Kidney (tissue), 22 donors: ENCODE measurements at places on chromosomes 11 and 22.

DNA sequence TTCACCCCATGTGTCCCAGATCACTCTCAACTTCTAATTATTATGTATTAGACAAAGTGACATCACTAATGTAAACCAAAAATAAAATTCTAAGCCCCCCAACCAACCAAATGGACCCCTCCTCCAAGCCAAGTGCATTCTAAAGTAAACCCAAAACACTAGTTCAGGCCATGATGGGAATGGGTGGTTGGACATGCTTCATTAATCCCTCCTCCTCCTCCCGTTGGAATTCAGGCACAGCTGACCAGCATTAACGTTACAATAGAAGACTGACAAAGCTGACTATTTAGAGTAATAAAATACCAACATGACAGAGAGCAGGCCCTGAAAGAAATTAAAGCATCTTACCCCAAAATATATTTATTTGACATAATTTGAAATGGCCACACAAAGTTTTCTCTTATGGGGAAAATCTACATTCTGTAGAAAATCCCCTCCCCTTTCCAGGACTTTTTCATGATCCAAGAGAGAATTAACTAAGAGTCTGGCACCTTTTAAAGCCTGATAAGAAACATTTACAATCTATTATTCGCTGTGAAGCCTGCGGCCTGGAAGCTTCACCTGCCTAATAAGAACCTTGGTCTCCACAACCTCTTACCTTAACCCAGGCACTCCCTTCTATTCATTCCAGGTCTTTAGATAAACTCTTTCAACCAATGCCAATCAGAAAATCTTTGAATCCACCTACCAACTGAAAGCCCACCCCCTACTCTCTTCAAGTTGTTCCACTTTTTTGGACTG is 948.5 kb upstream of the CCDC90B start:
- DNase-seq: peak; percentile 61

DNA sequence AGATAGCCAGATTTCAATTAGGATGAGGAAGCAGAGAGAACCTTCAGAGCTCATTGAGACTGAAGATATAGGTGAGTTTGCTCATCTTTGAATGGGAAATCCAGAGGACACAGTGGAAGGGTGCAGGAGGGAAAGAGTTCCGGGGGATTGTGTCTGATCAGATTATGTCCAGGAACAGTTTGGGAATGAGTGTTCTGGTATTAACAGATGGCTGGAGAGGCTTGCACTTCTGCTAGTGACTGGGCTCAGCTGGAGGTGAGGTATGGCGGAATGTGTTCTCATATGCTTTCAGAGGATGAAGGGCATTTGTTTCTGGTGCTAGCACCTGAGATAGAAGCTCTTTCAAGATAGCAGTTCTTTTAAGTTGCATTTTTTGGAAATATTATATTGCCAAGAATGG is 27.6 kb downstream of the ALKBH3 start:
- no peak for DNase-seq

- no peak for DNase-seq
Observed at GRCh38 chr11:10975287-10975721, 117.5 kb upstream of the ZBED5 start.

DNA sequence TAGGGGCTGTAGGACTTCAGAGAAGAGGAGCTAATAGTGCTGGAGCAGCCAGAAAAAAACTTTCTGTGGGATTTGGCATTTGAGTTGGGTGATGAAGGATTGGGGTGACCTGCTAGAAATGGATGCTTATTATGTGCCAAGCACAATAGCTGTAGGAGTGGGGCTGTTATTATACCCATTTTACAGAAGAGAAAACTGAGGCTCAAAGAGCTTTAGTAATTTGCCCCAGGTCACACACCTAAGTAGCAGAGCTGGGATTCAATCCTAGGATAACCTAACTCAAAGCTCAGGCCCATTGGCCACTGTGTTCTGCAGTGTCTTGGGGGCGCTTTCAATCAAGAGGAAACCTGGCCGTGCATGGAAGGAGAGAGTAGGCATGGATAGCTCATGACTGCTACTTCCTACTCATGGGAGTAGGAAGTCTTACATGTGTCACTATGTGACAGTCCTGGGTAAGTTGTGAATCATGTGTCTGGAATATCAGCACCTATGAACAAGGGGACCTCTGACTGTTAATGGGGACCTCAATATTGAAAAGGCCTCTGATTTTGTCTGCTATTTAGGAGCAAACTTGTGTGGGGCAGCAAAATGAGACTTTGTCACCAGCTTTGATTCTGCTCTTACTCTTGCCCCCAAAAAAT is 6.1 kb upstream of the ELF5 start:
- DNase-seq: no peak

DNA sequence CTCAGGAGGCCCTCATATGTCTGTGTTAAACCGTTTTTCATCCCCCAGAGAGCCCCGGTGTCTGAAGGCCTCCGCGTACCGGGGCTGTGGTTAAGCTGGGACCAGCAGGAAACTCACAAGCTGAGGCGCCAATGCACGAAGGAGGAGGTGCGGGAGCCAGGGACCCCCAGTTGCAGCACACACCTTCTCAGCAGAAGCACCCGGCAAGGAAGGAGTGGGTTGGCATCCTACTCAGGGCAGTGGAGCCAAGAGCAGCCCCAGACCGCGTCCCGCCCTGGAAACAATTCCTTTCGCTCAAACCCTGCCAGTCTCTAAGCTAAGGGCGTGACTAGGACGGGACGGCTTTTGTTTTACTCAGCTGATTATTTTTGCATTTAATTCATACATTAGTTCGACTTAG is 726.9 kb downstream of the BRD1 start:
- DNase-seq: no peak

DNA sequence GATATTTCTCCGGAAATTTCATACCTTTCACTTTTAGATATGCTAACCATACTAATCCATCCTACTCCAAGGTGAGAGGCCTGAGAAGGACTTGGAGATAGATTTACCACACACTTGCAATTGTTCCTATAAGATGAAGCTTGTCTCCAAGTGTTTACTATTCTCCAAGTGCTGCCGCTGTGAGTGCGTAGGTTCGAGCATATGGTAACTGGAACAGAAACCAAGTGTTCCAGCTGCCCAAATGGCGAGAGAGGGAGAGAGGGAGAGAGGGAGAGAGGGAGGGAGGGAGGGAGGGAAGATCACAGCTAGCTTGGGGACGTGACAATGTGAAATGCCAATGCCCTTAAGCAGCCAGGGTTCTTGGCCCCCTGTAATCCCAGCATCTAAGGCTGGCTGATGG is 21.5 kb downstream of the ASCC2 start:
- DNase-seq: no peak

- peak; percentile 30 for DNase-seq
Observed at GRCh38 chr11:100546714-100547113, 140.4 kb upstream of the ARHGAP42 start.

DNA sequence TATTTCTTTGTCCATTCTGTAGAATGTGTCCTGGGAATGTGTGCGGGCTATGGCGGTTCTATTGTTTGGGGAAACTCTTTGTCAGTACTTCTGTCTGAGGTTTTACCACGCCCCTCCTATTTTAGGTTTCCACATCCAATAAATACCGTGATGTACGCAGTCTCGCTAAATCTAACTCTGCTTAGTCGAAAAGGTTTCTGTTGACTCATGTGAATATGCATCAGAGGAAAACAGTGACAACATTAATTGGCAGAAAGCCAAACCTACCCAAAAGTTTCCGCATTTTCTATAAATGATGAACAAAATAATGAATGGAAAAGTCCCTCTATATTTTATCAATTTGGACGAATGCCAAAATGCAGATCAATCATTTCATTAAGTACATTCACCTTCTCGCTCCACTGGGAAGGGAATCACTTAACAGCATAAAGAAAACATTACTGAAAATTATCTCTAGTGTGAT is 143.4 kb downstream of the MAML2 start:
- DNase-seq: no peak

GRCh38 chr11:47052165-47052564 is 115.6 kb downstream of the CSTPP1 start:
- DNase-seq: no peak

GRCh38 chr11:61833471-61833870 is 5.4 kb downstream of the FADS2 start:
- DNase-seq: no peak

DNA sequence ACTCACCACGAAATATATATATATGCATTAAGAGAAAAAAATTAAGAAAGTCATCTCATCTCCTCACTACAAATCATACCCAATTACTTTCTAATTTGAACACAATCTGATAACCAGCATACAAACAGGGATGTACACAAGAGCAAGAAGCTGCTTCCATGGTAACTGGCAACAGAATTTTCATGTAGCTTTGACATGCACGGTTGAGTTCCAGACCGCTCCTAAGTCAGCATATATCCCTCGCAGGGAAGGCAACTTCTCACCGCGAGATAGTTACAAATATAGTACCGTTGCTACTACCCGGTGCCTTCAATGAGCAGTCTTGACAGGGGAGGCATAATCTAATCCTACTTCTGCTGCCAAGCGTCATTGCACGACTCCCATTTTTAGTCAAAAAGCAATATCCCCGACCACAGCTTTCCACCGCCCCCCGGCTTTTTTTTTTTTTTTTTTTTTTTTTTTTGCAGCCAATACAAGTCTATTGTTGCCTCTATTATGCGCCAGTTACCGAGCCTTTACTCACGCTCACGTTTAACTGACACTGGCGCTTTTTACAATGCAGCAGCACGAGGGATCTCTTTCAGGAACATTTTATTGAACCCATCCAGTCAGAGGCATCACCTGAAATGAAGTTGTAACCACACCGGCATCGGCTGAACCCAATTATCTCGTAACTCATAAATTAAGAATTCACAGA is 2.2 kb downstream of the CADM1 start:
- DNase-seq: no peak

- peak; percentile 81 for DNase-seq
Observed at GRCh38 chr22:37259540-37260029, 15.5 kb upstream of the RAC2 start.

DNA sequence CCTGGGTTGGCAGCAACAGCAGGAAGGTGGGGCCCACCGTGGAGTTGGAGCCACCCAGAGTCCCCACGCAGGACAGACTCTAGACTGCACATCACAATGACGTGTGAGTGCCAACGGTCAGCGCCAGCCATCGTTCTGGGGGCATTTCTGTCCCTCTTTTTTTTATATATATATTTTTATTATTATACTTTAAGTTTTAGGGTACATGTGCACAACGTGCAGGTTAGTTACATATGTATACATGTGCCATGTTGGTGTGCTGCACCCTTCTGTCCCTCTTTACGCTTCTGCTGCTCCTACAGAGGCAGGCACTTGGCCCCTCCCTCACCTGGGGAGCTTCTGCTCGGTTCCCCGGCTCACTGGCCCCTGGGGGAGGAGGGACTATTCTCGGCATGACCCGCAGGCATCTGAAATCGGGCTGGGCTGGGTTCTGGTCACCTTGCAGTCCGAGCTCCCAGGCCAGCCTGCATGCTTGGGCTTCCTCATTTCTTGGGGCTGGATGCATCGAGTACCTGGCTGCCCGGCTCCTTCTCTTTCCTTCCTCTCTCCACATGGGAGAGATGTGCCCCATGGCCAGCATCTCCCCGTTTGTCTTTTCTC is 787.4 kb downstream of the TBC1D22A start:
- no peak for DNase-seq

DNA sequence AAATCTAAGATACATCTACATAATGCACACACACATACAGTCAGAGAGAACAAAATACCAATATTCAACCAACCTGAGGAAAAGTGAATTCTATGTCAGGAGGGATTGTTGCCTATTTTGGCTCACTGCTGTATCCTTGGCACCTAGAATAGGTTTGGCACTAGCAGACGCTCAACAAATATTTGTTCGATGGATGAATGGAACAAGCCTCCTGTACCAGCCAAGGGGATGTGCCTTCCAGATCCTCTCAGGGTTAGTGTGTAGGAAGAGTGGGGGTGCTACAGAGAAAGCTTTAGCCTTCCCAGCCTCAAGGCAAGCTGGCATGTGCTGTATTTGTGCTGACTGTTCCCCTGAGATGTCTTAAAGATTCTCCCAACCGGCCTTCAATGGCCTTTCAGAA is 23.3 kb upstream of the POU2AF1 start:
- DNase-seq: no peak

DNA sequence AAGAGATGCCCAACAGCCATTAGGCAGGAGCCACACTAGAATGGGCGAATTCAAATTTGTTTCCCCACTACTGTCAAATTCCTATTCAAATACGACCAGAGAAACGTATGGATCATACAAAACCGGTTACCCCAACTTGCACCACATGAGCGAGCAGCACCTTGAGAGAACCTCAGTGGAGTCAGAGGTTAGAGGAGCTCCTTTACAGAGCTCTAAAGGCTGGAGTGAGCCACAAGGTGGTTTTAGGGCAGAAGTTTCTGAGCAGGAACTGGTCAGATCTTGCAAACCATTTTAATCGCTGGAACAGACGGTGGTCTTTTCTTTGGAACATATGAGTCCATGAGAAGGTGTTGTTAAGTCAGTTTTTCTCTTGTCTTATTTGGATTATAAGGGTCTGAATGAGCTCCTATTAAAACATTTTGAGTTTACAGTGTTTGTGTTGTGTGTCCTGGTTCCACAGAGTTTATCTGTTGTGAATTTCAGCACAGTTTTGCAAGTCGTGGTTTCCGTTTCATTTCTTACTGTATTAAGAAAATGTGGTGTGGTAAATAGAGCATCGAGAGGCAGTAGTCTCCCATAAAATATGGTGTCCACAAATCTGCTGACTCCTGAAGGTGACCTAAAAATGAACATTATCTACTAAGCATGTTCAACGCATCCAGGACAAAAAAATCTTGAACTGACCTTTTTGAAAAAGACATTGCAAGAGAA is 471.7 kb downstream of the NTM start:
- no peak for DNase-seq
